Progenitor cell of endocrine pancreas (in vitro differentiated cells): ENCODE measurements at places on chromosomes 16 and 17.

- peaks cover 1% of the 10 kb centered on the region for H3K4me1 ChIP-seq
- no peaks in the 10 kb centered on the region for H3K27me3 ChIP-seq
- no peak overlapping the region for H3K27ac ChIP-seq
- no peaks in the 10 kb centered on the region for H3K36me3 ChIP-seq
Measured at GRCh38 chr16:15894571-15895374, 6.4 kb upstream of the CEP20 start.

- DNase-seq, result no peak
- H3K27ac ChIP-seq, result no peak overlapping the region
- H3K27me3 ChIP-seq, result peaks cover 6% of the 10 kb centered on the region
- H3K36me3 ChIP-seq, result no peaks in the 10 kb centered on the region
- no peak overlapping the region for H3K4me3 ChIP-seq
- no peaks in the 10 kb centered on the region for H3K4me1 ChIP-seq
Measured at GRCh38 chr17:4440690-4441686, 7.2 kb downstream of the SPNS3 start.

DNA sequence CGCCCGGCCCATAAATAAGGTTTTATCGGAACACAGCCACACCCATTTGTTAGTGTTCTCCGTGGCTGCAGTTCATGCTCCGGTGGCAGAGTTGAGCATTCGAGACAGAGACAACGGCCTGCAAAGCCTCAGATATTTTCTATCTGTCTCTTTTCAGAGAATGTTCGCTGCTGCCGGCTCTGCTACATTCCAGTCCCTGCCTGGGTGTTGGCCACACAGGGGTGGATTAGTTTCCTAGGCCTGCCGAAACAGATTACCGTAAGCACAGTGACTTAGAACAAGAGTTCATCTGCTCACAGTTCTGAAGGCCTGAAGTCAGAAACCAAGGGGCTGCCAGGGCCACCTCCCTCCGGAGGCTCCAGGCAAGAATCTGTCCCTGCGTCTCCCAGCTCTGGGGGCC is 19.1 kb upstream of the GSG1L start:
- no peaks in the 10 kb centered on the region for H3K4me1 ChIP-seq
- H3K27me3 ChIP-seq, result no peaks in the 10 kb centered on the region
- no peak overlapping the region for H3K4me3 ChIP-seq

- H3K27me3 ChIP-seq, result no peaks in the 10 kb centered on the region
- H3K36me3 ChIP-seq, result peaks cover 10% of the 10 kb centered on the region
- no peak overlapping the region for H3K4me3 ChIP-seq
- no peaks in the 10 kb centered on the region for H3K4me1 ChIP-seq
Measured at GRCh38 chr16:11177578-11178160, 78.3 kb downstream of the SOCS1 start.

- no peak overlapping the region for H3K27ac ChIP-seq
- H3K36me3 ChIP-seq, result no peaks in the 10 kb centered on the region
- no peak overlapping the region for H3K4me3 ChIP-seq
- no peaks in the 10 kb centered on the region for H3K27me3 ChIP-seq
Measured at GRCh38 chr17:74126179-74126900, 77.1 kb upstream of the RPL38 start.

GRCh38 chr16:25031132-25031440 is 15.9 kb upstream of the ARHGAP17 start:
- peaks cover 10% of the 10 kb centered on the region for H3K4me1 ChIP-seq
- no peaks in the 10 kb centered on the region for H3K36me3 ChIP-seq
- H3K27ac ChIP-seq, result peak overlapping the region; percentile 93
- H3K27me3 ChIP-seq, result peaks cover 4% of the 10 kb centered on the region
- peak overlapping the region; percentile 93 for H3K4me3 ChIP-seq

DNA sequence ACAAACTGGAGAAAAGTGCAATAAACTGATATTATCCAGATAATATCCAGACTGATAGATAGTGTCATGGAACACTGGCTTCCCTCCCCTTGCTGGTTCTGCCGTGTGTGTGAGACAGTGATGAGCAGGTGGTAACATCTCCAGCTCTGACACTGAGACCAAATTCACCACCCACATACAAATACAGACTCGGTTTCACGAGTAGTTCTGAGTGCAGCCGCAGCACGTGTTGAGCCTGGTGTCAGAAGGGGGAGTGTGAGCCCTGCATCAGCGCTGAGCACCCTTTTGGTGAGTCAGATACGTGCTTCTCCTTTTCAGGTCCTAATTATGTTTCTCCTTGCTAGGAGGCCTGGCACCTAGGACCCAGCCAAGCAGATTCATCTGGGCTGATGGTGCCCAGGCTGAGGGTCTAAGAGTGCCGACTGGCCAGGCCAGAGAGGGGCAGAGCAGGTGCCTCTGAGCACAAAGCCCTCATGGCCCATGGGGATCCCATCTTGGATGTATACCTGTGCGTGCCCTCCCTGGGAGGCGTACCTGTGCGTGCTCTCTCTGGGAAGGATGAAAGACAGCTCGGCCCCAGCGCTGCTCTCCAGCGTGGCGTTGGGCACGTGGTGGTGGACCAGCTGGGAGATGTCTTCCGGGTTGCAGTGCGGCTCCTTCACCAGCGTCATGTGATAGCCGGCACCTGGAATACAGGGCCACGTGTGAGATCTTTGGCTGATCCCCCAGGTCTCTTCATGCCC is 27.3 kb upstream of the RNPS1 start:
- H3K36me3 ChIP-seq, result no peaks in the 10 kb centered on the region
- DNase-seq, result no peak
- H3K27me3 ChIP-seq, result no peaks in the 10 kb centered on the region
- H3K4me3 ChIP-seq, result no peak overlapping the region
